SW480 (cell line): ENCODE measurements at places on chromosomes 4 and X.

DNA sequence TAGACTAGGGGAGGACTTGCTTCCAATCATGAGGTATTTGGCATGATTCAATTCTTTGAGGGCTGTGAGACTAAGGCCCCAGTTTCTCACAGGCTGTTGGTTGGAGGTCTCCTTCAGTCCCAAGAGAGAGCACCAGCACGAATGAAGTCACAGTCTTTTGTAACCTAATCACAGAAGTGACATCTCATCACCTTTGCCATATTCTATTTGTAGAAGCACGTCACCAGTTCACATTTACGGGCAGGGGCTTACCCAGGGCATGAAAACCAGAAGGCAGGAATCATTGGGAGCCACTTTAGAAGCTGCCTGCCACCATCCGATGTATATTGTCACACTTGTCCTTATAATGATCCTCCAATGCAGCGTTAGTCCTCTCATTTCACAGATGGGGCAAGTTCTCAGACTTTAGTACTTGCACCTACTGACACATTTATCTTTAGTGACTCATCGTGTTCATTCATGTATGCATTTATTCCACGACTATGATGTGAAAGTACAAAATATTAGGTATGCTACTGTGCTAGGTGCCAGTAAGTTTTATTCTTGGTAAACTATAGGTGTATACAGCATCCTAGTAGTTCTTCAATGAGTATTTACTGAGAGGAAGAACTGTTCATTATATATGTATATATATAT is 163.8 kb upstream of the PGRMC2 start:
- no peak for DNase-seq

- no peak for DNase-seq
Measured at GRCh38 chrX:107775000-107775733, 420 bp downstream of the TSC22D3 start.

DNA sequence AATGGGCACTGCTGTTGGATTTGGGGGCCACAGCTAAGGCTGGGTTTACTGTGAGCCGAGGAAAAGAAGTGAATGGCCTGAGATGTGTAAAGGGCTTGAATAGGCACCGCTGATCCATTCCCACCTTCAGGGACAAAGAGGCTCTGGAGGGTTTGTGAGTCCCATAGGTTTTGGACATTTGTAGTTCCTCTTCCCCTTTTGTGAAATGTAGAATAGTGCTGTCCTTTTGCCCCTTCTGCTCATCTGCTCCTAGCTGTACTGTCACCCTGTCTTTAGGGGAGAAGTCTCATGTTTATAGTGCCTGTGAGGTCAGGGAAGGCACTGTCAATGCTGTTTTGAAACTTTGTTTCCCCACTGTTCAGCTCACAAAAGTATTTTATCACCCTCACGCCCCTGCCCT is 26.4 kb upstream of the CLCN4 start:
- no peak for DNase-seq

- peak; percentile 48 for DNase-seq
Measured at GRCh38 chr4:102263024-102263787, 82.1 kb downstream of the SLC39A8 start.

GRCh38 chr4:169957785-169958184 is 68.4 kb downstream of the MFAP3L start:
- no peak for DNase-seq
